ENCODE measurements at places on chromosomes 7 and 10.

DNA sequence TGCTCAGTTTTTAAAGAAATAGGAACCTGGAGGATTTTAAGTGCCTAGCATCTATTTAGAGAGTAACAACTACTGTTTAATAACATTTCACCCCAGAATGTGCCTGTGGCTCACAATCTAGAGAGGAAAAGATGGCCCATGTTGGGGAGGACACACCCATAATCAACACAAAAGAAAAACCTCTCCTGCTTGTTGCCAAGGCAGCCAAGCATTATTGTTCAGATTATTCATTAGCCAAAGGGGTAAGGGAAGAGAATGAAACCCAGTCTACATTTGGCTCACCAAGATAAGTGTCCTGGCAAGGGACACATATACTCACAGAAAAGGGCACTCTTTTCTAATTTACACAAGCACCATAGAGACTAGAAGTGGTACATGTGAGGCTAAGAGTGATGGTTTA is 17.7 kb upstream of the IFIT1B start:
- DNase-seq: no peak

DNA sequence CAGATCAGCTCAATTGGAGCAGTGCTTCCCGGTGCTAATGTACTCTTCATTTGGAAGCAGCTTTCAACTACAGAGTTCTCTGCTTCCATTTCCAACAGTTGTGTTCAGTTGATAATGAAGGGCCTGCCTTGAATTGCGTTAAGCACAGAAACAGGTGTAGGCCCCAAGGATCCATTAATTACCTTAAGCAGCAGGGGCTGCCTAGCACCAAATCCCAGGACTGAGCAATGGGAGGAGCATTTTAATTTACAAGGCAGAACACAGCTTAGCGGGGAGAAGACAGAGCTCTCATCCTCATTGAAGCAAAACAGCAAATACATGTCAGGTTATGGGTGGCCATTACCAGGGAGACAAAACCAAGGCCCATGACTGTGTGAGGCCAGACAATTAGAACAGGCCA is 349.6 kb downstream of the TFEC start:
- no peak for DNase-seq

DNA sequence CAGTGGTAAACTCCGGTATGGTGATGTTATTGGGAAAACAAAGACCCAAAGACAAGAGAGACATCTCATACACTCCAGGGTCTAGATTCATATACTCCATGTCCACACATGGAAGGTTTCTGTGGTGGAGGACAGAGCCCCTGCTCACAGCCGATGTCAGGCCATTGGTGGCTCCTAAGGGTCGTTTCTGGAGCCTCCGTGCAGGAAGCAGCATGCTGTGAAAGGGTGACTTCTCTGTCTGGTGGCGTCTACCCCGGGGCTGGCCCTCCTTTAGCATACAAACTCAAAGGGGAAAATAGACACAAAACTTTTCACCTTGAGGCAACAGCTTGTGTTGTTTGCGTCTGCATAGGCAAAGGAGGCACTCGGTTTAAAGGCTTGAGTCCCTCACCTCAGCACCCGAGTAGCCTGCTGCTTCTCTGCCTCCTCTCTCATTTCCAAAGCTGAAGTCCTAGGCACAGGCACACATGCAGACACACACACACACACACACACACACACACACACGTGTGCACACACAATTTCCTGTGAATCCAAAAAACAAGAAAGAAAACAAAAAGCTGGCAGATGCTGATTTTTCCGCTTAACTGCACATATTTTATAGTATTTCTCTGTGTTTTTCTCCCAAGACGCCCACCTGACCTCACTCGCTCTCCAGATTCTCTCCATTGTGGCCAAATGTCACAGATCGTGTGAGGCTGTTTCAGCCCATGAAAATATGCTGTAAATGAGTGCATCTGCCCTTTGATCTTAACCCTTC is 601.4 kb upstream of the MGMT start:
- DNase-seq: peak; percentile 1

- no peak for DNase-seq
Measured at GRCh38 chr10:123202506-123202905, 48.3 kb downstream of the BUB3 start.

DNA sequence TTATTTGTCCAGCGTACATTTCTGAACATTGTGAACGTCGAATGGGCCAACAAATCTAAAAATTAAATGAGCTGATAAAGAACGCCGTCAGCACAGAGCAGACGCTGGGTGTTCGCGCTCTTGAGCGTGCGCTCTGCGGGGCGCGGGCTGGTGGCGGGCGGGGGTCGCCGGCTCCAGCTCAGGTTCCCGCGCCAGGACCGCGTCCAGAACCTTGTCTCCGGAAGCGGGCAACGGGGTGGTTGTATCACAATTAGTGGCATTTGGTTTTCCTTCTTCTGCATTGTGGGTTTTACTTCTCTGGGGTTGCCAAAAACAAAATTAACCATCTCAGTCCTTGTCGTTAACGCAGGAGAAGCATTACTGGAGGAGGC is 2.4 kb downstream of the CYP2E1 start:
- DNase-seq: no peak

Measured in activated CD8-positive, alpha-beta T cell treated with anti-CD3 and anti-CD28 coated beads, Interleukin-2, amount 10 ng/mL, durations not matched to agents 7 days and 5 days (primary cell).